Nephron progenitor cell (in vitro differentiated cells): ENCODE measurements at places on chromosomes 5 and 9.

DNA sequence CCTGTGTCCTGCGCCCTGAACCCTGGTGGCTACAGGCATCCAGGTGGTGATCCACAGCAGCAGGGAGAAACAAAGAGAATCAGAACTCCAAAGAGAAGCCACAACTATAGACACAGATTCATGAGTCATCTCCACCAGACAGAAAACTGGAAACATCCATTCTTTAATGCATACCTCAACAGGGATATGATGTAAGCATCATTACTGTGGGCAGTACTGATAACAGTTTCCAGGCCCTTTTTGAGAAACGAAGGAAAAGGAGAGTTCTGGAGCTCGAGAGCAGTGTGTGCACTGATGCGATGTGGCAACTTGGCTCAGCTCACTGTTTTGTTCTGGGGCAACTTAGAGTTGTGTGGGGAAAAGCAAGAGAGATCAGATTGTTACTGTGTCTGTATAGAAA lies 215.6 kb upstream of the ADAMTS16 start:
- DNase-seq: no peak

DNA sequence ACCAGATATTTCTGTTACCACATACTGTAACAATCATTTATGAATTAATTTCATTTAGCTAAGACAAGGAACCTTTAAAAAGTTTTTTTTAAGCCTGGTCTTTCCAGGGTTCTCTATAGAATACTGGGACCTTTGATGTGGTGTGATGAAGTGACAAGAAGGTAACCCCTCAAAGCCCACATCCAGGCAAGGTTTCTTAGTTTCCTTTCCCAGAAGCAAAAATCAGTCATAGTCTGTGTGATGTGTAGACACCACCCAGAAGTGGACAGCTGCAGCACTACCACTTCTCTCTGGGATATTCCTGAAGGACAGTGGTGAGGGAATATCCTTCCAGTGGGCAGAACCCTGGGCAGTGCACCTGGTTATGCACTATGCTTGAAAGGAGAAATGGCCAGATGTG lies 115.6 kb downstream of the TTC39B start:
- DNase-seq: no peak

- no peak for DNase-seq
Measured at GRCh38 chr9:134712926-134713325, 71.3 kb downstream of the COL5A1 start.

GRCh38 chr5:76675364-76675763 lies 40.6 kb upstream of the F2R start:
- DNase-seq: no peak

GRCh38 chr5:141913560-141914198 lies 10.0 kb upstream of the DELE1 start:
- DNase-seq: no peak
